NCI-H510A (cell line): ENCODE measurements at places on chromosomes 3 and 15.

DNA sequence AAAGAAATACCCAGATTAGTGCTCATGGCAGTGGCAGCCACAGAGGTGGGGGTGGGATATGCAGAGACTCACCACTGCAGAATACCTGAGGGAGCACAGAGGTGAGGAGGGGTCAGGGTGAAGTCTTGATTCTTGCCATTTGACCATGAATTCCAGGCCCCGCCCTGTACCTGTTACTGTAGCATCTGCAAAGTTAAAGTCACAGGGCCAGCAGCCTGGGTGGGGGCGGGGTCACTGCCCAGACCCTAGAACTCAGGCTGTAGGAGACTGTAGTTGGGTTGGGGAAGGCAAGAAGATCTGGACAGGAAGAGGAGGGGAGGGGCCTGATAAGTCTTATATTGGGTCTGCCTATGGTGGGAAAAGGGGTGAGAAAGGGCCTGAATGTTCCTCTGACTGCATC is 14.5 kb downstream of the CCDC71 start:
- DNase-seq: no peak

GRCh38 chr3:128683957-128684356 is 33.3 kb upstream of the RPN1 start:
- no peak for DNase-seq

DNA sequence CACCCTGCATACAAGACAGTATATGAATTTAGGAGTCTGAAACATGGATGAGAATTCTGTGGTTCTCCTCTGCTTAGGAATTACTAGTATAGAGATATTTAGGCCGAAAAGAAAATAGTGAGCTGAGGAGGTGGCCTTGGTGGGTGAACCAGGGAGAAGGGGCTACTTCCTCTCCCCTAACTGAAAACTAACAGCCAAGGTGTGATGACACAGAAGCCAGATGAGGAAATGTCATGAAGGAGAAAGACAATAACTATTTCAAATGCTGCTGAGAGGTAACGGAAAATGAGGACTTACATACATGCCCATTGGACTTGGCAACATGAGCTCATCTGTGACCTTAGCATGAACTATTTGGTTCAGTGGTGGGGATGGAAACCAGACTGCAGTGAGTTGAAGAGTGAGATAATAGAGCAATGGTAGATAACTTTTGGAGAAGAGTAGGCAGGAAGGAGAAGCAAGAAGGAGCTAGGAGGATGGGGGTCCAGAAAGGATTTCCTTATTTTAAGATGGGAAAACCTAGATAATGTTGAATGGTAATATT is 114.4 kb upstream of the TSPAN3 start:
- DNase-seq: no peak

- DNase-seq: no peak
Observed at GRCh38 chr3:133574260-133574881, 885 bp downstream of the CDV3 start.

- DNase-seq: no peak
Observed at GRCh38 chr3:55673764-55674163, 186.7 kb upstream of the WNT5A start.

- no peak for DNase-seq
Observed at GRCh38 chr3:5013021-5013906, 34.0 kb downstream of the BHLHE40 start.
